ENCODE measurements at places on chromosomes 12 and 14.

GRCh38 chr14:74593241-74593953 is 18.6 kb downstream of the LTBP2 start:
- DNase-seq: no peak

GRCh38 chr12:52517888-52518287 is 2.3 kb downstream of the KRT5 start:
- no peak for DNase-seq

GRCh38 chr12:22283006-22283506 is 51.5 kb downstream of the ST8SIA1 start:
- no peak for DNase-seq

GRCh38 chr12:9810671-9811070 is 16.6 kb upstream of the KLRF1 start:
- no peak for DNase-seq

DNA sequence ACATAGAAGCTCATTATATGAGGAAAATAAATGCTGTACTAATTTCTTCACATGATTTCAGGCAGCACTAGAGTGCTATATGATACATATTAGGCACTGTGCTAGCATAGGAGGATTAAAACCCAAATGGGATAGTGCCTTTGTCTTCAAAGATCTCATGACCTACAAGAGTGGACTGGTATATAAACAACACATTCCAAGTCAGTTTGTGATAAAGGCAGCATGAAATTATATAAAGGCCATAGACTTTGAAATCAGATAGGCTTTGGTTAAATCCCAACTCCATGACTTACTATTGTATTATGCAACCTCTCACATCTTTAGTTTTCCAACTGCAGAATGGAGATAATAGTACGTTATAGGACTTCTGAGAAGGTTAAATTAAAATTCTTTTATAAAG is 179.7 kb downstream of the RAD51B start:
- DNase-seq: no peak

DNA sequence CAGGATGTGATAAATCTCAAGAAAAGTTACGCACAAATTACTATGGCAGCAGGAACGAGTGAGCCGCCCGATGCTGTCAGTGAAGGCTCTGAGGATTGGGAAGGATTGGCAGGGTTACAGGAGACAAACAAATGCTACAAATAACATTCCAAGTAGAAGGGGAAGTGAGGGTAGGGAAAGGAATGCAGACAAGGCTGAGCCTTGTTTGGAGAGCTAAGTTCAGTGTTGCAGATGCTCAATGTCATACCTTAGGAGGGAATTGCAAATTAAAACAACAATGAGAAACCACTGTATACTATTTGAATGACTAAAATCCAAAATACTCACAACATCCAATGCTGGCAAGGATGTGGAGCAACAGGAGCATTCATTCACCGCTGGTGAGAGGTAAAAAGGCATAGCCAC is 1.3 kb downstream of the CLEC9A start:
- DNase-seq: no peak

DNA sequence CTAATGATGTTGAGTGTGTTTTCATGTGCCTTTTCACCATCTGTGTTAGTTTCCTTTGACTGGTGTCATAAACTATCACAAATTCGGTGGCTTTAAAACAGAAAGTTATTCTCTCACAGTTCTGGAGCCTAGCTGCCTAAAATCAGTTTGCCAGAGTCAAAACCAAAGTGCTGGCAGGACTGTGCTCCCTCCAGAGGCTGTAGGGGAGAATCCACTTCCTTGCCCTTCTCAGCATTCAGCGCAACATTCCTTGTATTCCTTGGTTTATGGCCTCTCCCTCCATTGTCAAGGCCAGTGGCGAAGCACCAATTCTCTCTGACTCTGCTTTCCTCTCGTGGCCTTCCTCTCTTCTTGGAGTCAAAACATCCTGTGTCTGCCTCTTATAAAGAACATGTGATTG is 174.2 kb upstream of the PDE3A start:
- DNase-seq: no peak

- DNase-seq: peak; percentile 35
Observed at GRCh38 chr14:90828642-90829487, 12.6 kb upstream of the TTC7B start.

GRCh38 chr14:54792288-54792687 is 110.3 kb downstream of the GCH1 start:
- no peak for DNase-seq

All from central memory CD4-positive, alpha-beta T cell (primary cell).